ENCODE measurements at places on chromosomes 1 and 21.

DNA sequence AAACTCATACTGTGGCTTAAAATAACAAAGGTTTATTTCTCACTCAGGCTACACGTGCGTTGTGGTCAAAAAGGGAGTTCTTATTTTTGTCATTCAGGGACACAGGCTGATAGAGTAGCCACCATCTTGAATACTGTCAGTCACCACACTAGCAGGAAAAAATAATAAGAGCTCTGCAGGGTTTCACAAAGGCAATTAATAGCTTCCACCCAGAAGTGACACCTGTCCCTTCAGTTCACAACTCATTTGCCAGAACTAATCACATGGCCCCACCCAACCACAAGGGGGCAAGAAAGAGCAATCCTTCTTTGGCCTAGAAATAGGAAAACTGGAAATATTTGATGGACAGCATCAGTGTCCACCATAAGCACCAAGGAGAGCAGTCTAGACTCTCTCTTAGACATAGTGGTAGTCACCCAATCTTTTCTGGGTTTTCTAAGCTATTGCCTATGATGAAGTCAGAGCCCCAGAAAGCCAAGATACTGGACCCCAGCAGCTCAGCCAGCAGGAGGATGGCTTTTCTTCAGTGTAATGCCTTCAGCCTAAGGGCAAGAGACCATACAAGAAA is 8.2 kb downstream of the HAPLN2 start:
- no peak for DNase-seq

DNA sequence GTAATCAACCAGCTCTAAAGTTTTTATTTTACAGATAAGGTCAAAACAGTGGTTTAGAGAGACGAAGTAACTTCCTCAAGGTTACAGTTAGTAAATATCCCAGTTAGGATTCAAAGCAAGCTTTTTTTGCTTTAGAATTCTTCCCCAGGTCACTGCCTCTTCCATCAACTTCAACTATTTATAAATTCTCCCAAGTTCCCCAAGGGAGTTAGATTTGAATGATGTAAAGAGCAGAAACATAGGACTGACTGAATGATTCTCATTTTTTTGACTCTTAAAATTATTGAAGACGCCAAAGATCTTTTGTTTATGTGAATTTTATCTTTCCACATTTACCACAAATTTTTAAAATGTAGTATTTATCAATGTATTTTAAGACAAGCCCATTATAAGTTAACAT is 4.1 kb downstream of the POGZ start:
- no peak for DNase-seq

DNA sequence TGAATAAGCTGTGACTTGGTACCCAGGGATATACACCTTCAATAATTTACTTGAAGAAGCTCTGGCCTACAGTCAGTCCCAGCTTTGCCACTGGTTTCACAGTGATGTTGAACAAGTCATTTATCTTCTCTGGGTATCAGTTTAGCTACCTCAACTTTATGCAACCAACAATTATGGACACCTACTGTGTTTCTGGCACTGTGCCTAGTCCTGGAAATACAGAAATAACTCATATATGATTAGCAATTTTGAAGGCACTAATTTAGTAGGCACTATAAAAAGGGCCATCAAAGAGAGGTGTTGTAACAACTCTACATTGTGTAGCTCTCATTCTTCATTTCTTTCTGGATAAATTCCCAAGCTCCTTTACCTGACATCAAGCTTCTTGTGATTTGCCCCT is 88.6 kb upstream of the SPATA6 start:
- DNase-seq: no peak

GRCh38 chr1:179883745-179884138 is 1.7 kb downstream of the TOR1AIP1 start:
- DNase-seq: peak; percentile 68

GRCh38 chr1:181089017-181089675 is 646 bp downstream of the IER5 start:
- no peak for DNase-seq

- DNase-seq: no peak
Measured at GRCh38 chr1:169885207-169885606, 8.5 kb downstream of the SCYL3 start.

DNA sequence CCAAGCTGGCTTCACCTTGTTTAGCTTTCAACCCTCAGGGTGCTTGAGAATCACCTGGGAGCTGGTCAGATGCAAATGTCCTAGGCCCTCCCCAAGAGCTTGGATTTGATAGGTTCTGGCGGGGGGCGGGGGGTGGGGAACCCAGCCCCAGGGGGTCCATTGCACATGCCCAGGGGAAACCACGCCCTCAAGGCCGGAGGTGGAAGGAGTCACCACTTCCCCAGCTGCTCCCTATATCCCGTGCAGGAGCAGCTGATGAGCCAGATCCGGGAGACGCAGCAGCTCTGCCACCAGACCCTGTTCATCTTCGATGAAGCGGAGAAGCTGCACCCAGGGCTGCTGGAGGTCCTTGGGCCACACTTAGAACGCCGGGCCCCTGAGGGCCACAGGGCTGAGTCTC is 5.8 kb downstream of the TOR3A start:
- DNase-seq: no peak

GRCh38 chr1:241485145-241485544 is 34.4 kb downstream of the FH start:
- no peak for DNase-seq

DNA sequence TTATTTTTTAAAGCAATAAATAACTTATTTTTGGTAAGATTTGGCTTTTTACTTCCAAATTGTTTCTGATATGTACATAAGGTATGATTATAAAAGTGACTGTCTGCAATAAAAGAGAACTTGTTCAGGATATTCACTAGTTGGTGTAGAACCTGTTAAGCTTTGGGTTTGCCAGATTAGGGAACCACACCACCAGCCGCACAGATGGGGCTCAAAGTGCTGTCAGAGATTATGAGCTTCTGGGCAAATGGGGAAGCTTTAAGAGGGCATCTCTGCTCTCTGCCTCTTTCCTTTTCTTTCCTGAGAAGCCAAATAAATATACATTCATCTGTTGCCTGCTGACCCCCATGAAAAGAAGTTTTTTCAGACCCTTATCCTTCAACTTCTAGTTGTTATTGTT is 25.4 kb downstream of the IVNS1ABP start:
- no peak for DNase-seq

- no peak for DNase-seq
Measured at GRCh38 chr21:42216726-42217572, 2.0 kb upstream of the ABCG1 start.

GRCh38 chr1:77704736-77705135 is 22.3 kb upstream of the ZZZ3 start:
- DNase-seq: no peak
